ENCODE measurements at places on chromosomes 13 and 19. TPM values are rescaled to one million over a fixed set of nuclear protein-coding genes. Genes with fewer than 3 reads are reported as not detected.

CDX2 gene
- not detected for total RNA-seq

SIGLEC9 gene
- 0.11 TPM for total RNA-seq

ZNF836 gene
- 7.3 TPM for total RNA-seq

SLC25A30 gene
- 7.2 TPM for total RNA-seq

RUBCNL gene
- total RNA-seq = 0.17 TPM

Data from dermis lymphatic vessel endothelial cell (primary cell).